ENCODE measurements at places on chromosomes 6 and 20. TPM values are rescaled to one million over a fixed set of nuclear protein-coding genes. Genes with fewer than 3 reads are reported as not detected.

WASF1 gene
- total RNA-seq = 15.7 TPM

DAAM2 gene
- total RNA-seq = 0.10 TPM

PI16 gene
- not detected for total RNA-seq

NNAT gene
- not detected for total RNA-seq

LY6G6F gene
- total RNA-seq = not detected

BNIP5 gene
- total RNA-seq = not detected

SLC22A16 gene
- not detected for total RNA-seq

DYNLT2 gene
- total RNA-seq = 2.8 TPM

TOX2 gene
- total RNA-seq = 1.2 TPM

KHDC1L gene
- total RNA-seq = not detected

TRIM26 gene
- 27.8 TPM for total RNA-seq

C6orf15 gene
- 2.4 TPM for total RNA-seq

ENPP3 gene
- not detected for total RNA-seq

THEMIS gene
- not detected for total RNA-seq

CDH4 gene
- total RNA-seq = 5.5 TPM

CRISP3 gene
- not detected for total RNA-seq

HDGFL1 gene
- total RNA-seq = not detected

ULBP1 gene
- total RNA-seq = 0.07 TPM

ZC3H12D gene
- total RNA-seq = not detected

DNAH8 gene
- total RNA-seq = not detected

GSTA2 gene
- not detected for total RNA-seq

SLC22A23 gene
- 8.2 TPM for total RNA-seq

CDYL gene
- total RNA-seq = 32.0 TPM

SHLD1 gene
- total RNA-seq = 4.3 TPM

RAMACL gene
- total RNA-seq = 0.19 TPM

PPP1R18 gene
- total RNA-seq = 66.2 TPM

NRM gene
- total RNA-seq = 14.0 TPM

ANGPT4 gene
- total RNA-seq = 0.05 TPM

MICB gene
- 16.5 TPM for total RNA-seq

MYL9 gene
- 9.8 TPM for total RNA-seq

LHFPL5 gene
- total RNA-seq = not detected

MROH8 gene
- total RNA-seq = 1.3 TPM

FILIP1 gene
- 0.29 TPM for total RNA-seq

TREML2 gene
- total RNA-seq = not detected

VNN1 gene
- total RNA-seq = 0.71 TPM

BTBD3 gene
- 29.6 TPM for total RNA-seq

HLA-DOB gene
- total RNA-seq = not detected

KCNK17 gene
- total RNA-seq = not detected

PPIL1 gene
- total RNA-seq = 64.3 TPM

LINC00237 gene
- not detected for total RNA-seq

FAM83C gene
- 0.24 TPM for total RNA-seq

UBD gene
- total RNA-seq = not detected

SAMD10 gene
- total RNA-seq = 0.77 TPM

RIMS1 gene
- not detected for total RNA-seq

MOG gene
- total RNA-seq = not detected

HCK gene
- not detected for total RNA-seq

PRPH2 gene
- not detected for total RNA-seq

OPRM1 gene
- not detected for total RNA-seq

C20orf141 gene
- not detected for total RNA-seq

GOPC gene
- total RNA-seq = 41.6 TPM

SNX9 gene
- 22.5 TPM for total RNA-seq

DCBLD1 gene
- 29.6 TPM for total RNA-seq

Data from A172 (cell line).